Sigmoid colon (tissue), 7 donors: ENCODE measurements at places on chromosomes 4 and X. TPM values are rescaled to one million over a fixed set of nuclear protein-coding genes. Genes with fewer than 3 reads are reported as not detected.

IDUA gene
- 7.1 TPM for total RNA-seq

SGMS2 gene
- 179 TPM for total RNA-seq

WNK3 gene
- 1.7 TPM for total RNA-seq

ADH1B gene
- 270 TPM for total RNA-seq

SHROOM3 gene
- 20.5 TPM for total RNA-seq

KLHL13 gene
- total RNA-seq = 12.3 TPM

DNA sequence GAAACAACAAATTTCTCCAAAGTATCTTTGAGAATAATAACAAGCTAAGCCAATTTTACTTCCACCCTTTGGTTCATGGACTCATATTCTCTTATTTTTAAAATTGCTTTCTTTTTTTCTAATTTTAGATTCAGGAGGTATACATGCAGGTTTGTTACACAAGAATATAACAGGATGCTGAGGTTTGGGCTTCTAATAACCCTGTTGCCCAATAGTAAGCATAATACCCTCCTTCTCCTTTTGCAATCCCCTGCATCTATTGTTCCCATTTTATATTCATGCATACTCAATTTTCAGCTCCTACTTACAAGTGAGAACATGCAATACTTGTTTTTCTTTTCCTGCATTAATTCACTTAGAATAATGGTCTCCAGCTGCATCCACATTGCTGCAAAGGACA, 202.3 kb upstream of the FSTL5 start:
- no peak for DNase-seq

GRCh38 chrX:107715331-107716117, 60.1 kb downstream of the TSC22D3 start:
- no peak for DNase-seq

DNA sequence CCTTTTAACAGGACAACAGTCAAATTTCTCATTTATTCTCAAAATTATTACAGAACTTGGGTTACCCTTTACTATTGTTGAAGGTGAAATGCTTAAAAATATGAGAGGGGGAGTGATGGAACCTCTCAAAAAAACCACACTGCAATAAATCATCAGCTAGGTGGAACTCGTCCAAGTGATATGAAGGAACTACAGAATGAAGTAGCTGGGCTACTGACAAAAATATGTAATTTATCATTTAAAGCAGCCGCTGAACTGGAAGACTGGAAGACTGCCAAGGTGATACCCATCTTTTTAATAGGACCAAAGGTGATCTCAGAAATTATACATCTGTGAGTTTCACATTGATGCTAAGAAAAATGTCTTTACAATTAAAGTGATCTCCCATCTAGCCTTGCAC, 597.7 kb upstream of the TENM3 start:
- no peak for DNase-seq

DNA sequence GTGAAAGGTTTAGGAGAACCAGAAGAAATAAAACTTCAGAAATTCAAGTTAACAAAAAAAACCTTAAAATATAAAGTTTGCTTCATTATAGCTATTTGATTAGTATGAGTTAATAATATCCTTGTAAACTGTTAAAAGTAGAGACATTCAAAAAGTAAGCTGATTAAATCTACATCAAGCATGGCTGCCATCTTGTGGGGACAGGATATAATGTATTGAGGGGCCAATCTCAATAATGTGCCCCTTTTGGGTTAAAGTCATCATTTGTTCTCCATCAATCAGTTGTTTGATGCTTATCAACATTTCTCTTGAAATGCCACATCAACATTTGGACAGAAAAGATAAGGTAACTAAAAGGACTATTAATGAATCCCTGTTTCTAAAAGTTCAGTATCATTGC, 4.6 kb upstream of the GRID2 start:
- DNase-seq = no peak

DNA sequence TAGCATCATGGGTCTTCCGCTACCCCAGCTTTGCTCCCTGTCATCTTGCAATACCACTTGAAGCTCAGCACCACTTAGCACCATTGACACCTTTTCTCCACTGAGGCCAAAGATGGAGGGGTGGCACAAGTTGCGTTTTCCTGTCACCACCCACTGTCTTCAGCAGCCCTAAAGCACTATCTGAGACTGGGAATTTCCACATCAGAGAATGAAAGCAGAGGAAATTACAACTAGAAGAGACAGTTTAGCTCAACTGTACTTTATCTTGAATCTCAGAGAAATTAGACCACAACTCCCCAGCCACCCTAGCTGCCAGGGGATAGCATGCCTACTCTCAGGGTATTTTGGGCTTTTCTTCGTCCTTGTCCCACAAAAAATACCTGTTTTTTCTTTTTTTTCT, 111.0 kb downstream of the DDIT4L start:
- no peak for DNase-seq
